ENCODE measurements at places on chromosomes 7 and 10.

DNA sequence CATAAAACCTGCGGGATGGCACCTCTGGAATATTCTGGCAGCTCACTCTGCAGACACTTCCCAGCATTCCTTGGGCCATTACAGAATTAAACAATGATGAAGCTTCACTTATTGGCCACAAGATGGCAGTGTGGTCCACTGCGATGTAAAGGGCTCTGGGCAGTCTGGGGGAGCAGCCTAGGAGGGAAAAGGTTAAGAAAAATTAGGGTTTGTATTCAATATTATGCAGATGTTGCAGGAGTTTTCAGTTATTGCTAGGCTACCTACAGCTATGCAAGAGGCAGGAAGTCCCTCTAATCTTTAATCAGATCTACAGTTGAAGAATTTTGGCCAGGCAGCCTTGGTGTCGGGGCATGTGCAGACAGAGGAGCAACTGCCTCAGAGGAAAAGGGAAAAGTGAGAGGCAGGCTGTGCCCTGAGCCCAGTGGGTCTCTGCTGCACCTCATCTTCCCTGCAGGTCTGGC lies 233.2 kb upstream of the PRSS1 start:
- peak; percentile 42 for DNase-seq

- DNase-seq, result no peak
Measured at GRCh38 chr10:35684586-35684985, 42.5 kb upstream of the FZD8 start.

DNA sequence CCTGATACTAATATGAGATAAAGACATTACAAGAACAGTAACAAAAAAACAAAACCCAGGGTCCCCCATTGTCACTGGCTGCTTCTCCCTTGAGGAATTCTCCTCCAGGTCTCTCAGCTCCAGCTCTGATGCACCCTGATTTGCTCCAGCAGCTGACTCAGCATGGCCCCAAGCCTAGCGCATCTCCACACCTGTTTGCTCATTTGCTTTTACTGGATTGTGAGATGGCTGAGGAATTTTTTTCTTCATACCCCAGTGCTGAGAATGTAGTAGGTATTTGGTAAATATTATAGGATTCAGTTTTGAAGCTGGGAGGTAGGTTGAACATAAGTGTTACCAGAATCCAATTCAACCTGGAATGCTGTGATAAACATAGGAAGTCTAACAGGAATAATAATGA lies 171.9 kb downstream of the PKD1L1 start:
- no peak for DNase-seq

DNA sequence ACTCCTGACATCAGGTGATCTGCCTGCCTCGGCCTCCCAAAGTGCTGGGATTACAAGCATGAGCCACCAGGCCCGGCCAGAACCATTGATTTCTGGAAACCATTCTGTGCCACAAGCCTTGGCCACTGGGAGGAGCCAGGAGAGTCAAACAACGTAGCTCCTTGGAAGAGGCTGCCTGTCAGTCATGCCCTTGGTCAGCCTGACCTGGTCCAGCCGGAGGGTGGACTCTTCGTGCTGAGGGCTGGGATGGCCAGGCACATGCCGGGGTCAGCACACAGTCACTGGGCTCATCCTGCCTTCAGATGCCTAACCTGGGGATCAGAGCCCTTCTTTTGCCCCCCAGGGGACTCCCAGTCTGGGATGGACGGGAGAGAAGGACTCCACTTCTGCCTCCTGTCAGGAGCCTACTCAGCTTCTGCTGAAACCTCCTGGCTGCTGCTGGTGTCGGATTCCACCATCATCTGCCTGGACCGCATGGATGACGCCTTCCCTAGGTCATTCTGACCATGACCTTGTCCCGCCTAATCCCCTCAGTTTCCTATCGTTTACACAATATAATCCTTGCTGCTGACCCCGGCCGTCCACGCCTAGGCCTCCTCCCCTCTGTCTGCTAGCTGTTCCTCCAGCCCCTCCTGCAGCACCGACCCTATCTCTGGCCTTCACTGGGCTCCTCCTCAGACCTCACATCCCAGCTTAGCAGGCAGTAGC lies 30.4 kb downstream of the TMEM270 start:
- DNase-seq, result no peak

- DNase-seq, result no peak
Measured at GRCh38 chr10:76415554-76415953, 984.1 kb downstream of the LRMDA start.

DNA sequence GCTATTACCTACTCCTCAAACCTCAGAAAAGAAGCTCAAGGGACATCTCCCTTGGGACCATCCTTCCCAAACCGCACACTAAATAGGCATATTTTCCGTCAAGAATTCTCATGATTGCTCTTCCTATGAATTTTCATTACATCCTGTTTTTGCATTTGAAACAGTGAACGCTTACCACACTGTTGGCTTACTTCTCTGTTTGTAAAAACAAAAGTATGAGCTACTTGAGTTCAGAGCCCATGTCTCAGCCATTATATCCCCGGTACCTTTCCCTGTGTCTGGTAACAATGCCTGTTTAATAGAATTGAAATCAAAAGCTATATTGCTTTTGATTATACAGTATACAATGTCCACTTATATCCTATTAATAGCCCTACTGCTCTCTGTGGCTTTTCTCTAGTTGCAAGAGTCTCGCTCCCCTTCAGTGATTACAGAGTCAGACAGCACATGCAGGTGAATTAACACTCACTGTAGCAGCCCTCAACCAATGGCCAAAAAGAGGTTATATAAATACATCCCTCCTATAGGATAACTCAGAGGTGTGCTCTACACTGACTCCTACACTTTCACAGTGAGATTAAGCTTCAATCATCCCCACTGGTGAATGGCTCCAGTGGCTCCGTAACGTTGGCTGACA lies 264.4 kb downstream of the SORCS1 start:
- DNase-seq, result no peak

All from activated CD4-positive, alpha-beta memory T cell treated with anti-CD3 and anti-CD28 coated beads, Interleukin-2, amount 10 ng/mL, durations not matched to agents 7 days and 5 days (primary cell).